ENCODE measurements at places on chromosomes 11 and 22. TPM values are rescaled to one million over a fixed set of nuclear protein-coding genes. Genes with fewer than 3 reads are reported as not detected.

PANX3 gene
- not detected for total RNA-seq

CHST1 gene
- 1.1 TPM for total RNA-seq

APOBEC3G gene
- not detected for total RNA-seq

SNX32 gene
- total RNA-seq, result not detected

FGF3 gene
- not detected for total RNA-seq

MUS81 gene
- total RNA-seq, result 33.6 TPM

MS4A6E gene
- not detected for total RNA-seq

TRIM49 gene
- not detected for total RNA-seq

TBX1 gene
- 4.1 TPM for total RNA-seq

MN1 gene
- 2.9 TPM for total RNA-seq

INPP5J gene
- 0.77 TPM for total RNA-seq

GDPD4 gene
- not detected for total RNA-seq
